Fibroblast of lung (primary cell): ENCODE measurements at places on chromosomes 3 and 15. TPM values are rescaled to one million over a fixed set of nuclear protein-coding genes. Genes with fewer than 3 reads are reported as not detected.
A peak's percentile ranks its signal among the peaks of the same experiment; 100 is the strongest.

The SEMA3G gene
- total RNA-seq: under 0.01 and 0.17 TPM in 2 replicates

The RLBP1 gene
- total RNA-seq: not detected in 2 replicates

The C3orf85 gene
- total RNA-seq: not detected in 2 replicates

The PSTPIP1 gene
- 0.77 and 1.5 TPM in 2 replicates for total RNA-seq

The TARS3 gene
- total RNA-seq: 9.5 and 23.3 TPM in 2 replicates

The GOLGA6L7 gene
- not detected in 2 replicates for total RNA-seq

The KY gene
- total RNA-seq: under 0.01 and 0.51 TPM in 2 replicates

- DNase-seq: no peak
These were observed 126.9 kb upstream of the HES1 start for GRCh38 chr3:194009019-194009418.

DNA sequence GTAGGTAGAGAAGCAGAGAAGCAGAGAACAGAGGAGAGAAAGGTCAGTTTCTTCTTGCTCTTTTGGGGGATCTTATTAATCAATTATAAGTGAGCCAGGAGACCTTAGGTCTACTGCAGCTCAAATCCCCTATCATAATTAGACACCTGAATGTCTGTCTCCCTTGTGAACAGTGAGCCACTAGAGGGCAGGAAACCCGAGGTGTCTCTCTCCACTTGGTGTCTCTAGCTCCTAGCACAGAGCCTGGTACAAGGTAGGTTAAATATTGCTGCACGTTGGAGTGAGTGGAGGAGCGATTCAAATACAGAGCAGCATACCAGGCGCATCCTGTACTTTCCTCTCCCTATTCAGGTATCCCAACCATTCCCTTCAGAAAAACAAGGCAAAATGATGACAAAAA is 2.0 kb upstream of the ST8SIA2 start:
- DNase-seq: peak; percentile 20

GRCh38 chr3:188272481-188273372 is 118.8 kb downstream of the LPP start:
- DNase-seq: peak; percentile 94

DNA sequence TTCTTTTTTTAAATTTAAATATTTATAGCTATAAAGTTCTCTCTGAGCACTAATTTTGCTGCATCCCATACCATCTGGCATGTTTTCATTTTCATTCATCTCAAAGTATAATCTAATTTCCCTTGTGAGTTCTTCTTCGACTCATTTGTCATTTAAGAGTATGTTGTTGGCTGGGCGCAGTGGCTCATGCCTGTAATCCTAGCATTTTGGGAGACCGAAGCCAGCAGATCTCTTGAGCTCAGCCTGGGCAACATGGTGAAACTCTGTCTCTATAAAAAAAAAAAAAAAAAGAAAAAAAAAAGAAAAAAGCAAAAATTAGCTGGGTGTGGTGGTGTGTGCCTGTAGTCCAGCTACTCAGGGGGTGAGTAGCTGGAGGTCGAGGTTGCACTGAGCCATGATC is 34.8 kb downstream of the MAP1A start:
- DNase-seq: no peak

DNA sequence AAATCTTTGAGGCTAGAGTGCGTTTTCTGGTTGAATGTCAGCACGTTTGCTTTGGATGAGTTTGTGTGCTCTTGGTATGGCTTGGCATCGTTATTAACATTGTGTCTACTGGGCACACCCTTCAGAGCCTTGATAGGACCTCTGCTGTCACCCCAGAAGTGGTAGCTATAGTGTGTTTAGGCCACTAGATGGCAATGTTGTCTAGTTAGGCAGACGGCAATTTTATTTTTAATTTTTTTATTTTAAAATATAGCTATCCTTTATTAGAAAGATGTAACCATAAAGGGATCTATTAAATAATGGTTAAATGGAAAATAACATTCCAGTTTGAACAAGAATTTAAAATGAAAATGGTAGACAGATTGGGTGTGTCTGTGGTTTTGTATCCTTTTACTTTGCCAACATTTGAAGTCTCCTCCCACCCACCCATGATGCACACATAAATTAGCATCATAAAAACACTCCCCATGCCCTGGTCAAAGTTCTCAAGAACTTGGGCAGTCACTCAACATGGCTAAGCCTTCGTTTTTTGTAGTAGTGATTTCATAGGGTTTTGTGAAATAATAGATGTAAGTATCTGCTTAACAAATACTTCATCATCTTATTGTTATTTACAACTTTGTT is 200.7 kb downstream of the KCNH8 start:
- peak; percentile 3 for DNase-seq
